ENCODE measurements at places on chromosomes 16 and 17. TPM values are rescaled to one million over a fixed set of nuclear protein-coding genes. Genes with fewer than 3 reads are reported as not detected.

Gene VTN
- 0.10 TPM for polyA plus RNA-seq

Gene PLCG2
- polyA plus RNA-seq, result not detected

Gene AARS1
- 30.9 TPM for polyA plus RNA-seq

Gene SMIM22
- not detected for polyA plus RNA-seq

Gene CCL4
- not detected for polyA plus RNA-seq

Gene TAOK2
- 2.1 TPM for polyA plus RNA-seq

Gene ARMC7
- polyA plus RNA-seq, result 4.6 TPM

Gene AANAT
- polyA plus RNA-seq, result not detected

Gene ZNF423
- polyA plus RNA-seq, result not detected

Gene CDC6
- 1.1 TPM for polyA plus RNA-seq

Gene TEX14
- polyA plus RNA-seq, result 0.37 TPM

Gene SLFN12L
- 13.9 TPM for polyA plus RNA-seq

Gene CCT6B
- 4.2 TPM for polyA plus RNA-seq

Gene APOH
- not detected for polyA plus RNA-seq

Gene NPIPA5
- 0.32 TPM for polyA plus RNA-seq

Gene CNGB1
- not detected for polyA plus RNA-seq

Gene BLMH
- 19.5 TPM for polyA plus RNA-seq

Gene TSNAXIP1
- not detected for polyA plus RNA-seq

Gene ZACN
- 0.76 TPM for polyA plus RNA-seq

Gene SMIM5
- polyA plus RNA-seq, result 0.07 TPM

Gene CCDC40
- not detected for polyA plus RNA-seq

Gene C1QTNF8
- polyA plus RNA-seq, result not detected

Gene KRTAP3-1
- not detected for polyA plus RNA-seq

Gene CD300LF
- polyA plus RNA-seq, result not detected

Gene MAZ
- polyA plus RNA-seq, result 42.0 TPM

Gene ALOX15B
- polyA plus RNA-seq, result not detected

Gene CCNF
- polyA plus RNA-seq, result 6.6 TPM

Gene PPP1R27
- not detected for polyA plus RNA-seq

Gene SLC35G6
- not detected for polyA plus RNA-seq

Gene PRR35
- polyA plus RNA-seq, result not detected
